ACHN (cell line): ENCODE measurements at places on chromosomes 2 and 18.

GRCh38 chr2:53403792-53404413 lies 363.7 kb upstream of the CHAC2 start:
- peak; percentile 69 for DNase-seq

DNA sequence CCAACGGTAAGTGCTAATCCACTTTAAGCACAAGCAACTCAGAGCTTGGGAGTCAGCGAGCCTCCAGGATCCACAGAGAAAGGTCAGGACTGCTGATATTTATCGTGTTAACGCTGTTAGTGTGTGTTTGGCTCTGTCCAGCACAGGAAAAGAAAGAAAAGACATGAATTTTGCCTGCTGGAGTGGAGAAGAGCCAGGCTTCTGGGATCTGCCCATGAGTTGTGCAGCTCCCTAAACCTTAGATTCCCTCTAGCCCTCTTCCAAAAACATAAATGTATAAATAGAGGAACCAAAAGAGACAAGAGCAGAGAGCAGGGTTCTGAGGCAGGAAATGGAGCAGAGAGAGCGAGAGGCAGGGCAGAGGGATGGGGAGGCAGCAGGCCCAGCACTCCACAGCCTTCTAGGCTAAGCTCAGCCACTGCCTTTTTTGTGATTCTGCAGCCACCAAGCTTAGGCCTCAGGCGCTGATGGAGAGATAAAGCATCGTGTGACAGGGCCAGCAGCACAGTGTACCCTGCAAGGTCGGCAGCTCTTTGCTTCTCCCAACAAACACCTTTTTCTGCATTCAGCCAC lies 14.5 kb upstream of the MAT2A start:
- no peak for DNase-seq

DNA sequence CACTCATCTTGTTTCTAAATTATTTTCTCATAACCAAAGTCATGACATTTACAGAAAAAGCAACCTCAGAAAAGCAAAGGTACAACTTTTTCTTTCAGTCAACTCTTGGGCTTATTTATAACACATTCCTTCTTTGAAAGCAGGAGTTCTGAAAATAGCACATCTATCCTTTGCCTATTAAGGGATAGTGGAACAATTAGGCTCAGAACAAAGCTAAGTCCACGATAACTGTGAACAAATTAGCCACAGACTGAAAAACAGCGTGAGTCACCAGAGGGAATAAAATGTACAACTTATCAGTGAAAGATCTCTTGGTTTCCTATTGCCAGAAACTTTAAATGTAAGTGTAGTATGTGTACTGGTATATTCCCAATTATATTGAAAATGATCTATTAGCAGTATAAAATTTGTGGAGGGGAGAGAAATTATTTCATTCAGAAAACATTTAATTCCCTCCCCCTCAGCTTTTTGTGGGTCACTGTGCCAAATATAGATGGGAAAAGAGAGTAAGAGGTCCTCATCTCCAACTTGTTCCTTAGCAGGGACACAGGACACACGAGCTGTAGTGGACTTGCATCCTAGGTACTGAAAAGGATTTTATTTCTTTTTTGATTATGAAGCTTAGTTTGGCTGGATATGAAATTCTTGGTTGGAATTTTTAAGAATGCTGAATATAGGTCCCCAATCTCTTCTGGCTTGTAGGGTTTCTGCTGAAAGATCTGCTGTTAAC lies 15.4 kb upstream of the MATN3 start:
- no peak for DNase-seq

DNA sequence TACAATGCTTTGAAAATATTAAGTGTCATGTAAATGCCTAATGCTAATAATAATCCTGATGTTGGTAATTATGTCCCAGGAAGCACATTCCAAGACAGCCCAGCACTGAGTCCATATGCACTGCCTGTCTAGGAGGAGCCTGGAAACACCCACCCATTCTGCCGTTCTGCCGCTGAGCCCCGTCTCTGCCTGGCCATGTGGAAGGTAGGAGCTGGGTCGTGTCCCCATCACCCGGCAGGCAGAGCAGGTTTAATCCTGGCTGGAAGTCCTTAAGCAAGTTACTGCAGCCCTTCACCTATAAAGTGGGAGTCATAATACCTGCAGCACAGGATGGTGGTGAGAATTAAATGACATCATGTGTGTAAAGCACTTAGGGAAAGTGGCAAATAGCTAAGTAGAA lies 13.1 kb upstream of the EN1 start:
- DNase-seq: no peak

- no peak for DNase-seq
These were observed 38.4 kb downstream of the LBH start for GRCh38 chr2:30269771-30270145.

GRCh38 chr2:74979844-74980243 lies 21.4 kb downstream of the POLE4 start:
- DNase-seq: no peak

GRCh38 chr2:234502919-234503285 lies 6.0 kb upstream of the ARL4C start:
- DNase-seq: no peak
